ENCODE measurements at places on chromosomes 6 and 20.

DNA sequence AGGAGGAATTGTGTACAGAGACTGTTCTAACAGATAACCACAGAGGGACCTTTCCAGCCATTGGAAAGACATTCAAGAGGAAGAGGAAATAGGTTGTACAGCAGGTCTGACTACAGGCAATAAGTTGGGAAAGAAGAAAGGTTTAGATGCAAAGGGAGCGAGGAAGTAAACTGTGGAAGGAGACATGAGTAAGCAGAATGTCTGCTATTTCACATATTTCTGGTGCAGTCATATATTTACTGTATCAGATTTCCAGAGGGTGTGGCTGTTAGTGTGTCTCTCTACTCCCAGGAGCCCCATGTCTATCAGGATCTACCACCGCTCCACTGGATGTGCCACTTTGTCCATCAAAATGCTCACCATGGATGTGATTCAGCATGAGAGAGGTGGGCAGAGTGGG is 25.9 kb downstream of the MRS2 start:
- no peak for DNase-seq

- DNase-seq, result no peak
Observed at GRCh38 chr6:13545885-13546284, 28.5 kb upstream of the SIRT5 start.

- DNase-seq, result no peak
Observed at GRCh38 chr20:10278412-10278811, 59.8 kb downstream of the SNAP25 start.

DNA sequence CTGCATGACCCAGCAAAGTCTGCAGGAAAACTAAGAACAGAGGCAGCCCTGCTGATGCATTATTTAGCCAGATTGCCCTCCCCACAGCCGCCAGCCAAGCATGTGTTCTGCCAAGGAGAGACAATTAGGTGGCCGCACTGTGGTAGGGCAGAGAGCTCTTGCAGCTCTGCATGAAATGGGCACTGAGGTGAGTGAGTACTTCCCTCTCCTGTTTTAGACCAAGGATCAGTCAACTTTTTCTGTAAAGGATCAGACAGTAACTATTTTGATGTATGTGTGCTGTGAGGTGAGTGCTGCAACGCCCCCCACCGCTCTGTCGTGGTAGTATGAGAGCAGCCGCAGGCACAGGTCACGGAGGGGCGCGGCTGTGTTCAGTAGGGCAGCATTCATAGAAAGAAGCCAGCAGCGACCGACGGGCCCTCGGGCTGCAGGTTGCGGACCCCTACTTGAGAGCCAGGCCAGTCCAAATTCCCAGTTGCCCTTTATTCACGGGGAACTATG is 23.8 kb upstream of the FAM50B start:
- no peak for DNase-seq

DNA sequence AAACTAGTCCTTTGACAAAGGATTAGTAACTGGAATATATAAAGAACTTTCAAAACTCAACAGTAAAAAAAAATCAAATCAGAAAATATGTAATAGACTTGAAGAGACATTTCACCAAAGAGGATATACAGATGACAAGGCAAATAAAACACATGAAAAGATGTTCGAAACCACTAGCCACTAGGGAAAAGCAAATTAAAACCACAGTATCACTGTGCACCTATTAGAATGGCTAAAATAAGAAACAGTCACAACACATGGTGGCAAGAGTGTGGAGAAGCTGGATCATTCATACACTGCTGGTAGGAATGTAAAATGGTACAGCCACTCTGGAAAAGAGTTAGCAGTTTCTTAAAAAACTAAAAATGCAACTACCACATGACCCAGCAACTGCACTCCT is 14.9 kb downstream of the ZBTB2 start:
- DNase-seq, result no peak

DNA sequence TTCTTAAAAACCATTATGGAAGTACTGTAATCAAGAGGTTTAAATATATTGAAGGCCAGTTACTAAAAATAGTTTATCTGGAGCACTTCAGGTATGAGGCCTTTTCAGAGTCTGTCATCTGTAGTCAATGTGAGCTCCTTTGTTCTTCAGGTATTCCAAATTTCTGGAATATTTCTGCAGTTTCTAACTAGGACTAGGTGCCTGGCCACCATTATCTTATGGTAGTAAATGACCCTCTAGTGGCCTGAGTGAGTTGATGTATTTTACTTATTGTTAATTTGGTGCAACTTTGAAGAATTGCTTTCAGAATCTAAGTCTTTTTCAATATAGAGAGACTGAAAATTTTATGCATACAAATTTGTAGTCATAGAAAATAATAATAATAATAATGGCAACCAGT is 95.2 kb upstream of the FLRT3 start:
- DNase-seq, result no peak

DNA sequence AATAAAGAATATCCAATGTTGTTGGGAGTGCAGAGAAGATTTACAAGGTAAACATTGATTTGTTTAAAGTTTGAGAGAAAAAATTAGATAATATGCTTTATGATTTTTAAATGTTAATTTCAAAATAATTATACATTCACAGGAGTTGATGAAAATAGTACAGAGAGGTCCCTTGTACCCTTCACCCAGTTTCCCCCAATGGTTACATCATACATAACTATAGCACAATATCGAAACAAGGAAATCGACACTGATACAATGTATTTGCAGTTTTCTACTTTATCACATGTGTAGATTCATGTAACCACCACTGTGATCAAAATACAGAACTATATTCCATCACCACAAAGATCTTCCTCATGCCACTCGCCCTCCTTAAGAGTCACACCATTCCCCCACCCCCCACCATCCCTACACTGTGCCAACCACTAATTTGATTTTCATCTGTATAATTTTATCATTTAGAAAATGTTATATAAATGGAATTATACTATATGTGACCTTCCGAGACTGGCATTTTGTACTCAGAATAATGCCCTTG is 11.7 kb upstream of the HLA-DRA start:
- DNase-seq, result no peak

DNA sequence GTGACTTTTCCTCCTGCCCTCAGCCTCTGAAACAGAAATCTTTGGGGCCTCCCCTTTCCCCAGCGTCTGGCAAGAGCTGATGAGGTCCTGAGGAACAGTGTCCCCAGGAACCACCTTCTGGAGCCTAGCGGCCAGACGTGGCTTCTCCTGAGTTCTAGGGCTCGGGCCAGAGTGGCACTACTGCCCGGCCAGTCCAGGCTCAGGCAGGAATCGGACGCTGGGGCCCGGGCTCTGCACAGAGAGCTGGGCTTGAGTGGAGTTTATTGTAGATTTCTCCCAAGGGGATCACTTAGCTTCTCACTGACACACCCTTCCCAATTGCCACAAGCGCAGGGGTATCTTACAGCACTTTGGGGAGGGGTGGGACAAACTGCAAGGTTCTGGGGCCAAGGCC is 20.2 kb downstream of the SDCBP2 start:
- DNase-seq, result no peak

DNA sequence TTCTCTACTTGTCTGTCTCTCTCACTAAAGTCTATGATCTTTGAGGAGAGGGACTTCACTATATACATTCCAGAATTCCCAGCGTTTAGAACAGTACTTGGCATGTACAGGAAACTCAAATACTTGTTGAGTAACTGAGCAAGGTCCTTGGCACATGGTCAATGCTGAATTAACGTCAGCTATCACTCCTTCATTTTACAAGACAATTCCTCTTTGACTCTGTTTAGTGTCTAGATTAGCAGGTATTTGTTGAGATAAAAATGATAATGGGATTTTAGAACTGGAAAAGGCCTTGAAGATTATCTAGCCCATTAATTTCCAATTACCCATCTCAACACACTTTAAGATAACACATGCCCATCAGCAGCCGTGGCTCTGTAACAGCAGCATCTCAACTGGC is 6.6 kb upstream of the GUCA1B start:
- no peak for DNase-seq

DNA sequence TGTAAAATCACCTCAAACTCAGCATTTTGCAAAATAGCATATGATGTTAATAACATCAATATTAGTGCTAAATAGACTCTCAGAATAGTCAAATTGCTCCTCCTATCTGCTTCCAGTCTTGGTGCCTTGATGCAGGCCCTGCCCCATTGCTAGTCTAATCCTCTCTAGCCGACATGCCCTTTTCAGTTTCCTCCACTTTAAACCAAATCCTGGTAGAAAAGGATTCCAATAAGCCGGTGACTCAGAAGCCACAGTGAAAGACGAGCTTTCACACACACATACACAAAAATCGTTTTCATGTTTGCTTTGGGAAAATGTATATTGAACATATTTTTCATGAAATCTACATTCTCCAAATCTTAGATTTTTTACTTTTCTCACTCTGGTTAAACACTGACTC is 203.1 kb downstream of the LMBRD1 start:
- DNase-seq, result no peak

DNA sequence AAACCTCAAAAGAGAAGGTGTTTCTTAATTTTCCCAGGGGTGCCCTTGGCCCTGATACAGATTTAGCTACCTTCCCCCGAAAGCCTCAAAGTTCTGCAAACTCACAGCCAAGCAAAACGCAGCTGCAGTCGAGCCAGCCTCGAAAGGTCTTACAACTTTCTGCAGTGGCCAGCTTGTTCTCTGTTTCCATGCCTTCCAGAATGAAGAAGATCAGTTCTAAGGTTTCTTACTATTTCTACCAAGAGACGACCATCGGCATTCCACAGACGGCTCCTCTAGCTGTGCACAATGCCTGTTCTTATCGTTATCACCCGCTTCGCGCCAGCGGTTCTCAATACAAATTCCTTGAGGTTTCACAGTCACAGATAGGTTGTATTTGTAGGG is 28.5 kb upstream of the CCR6 start:
- DNase-seq, result no peak
